ENCODE measurements at places on chromosomes 13 and 19. TPM values are rescaled to one million over a fixed set of nuclear protein-coding genes. Genes with fewer than 3 reads are reported as not detected.

The LGI4 gene
- 17.9 TPM for total RNA-seq

The ZNF556 gene
- not detected for total RNA-seq

The OR7C1 gene
- total RNA-seq: not detected

The GFY gene
- not detected for total RNA-seq

The CLIP3 gene
- total RNA-seq: 7.2 TPM

The NPAS1 gene
- total RNA-seq: 1.2 TPM

The ZNF8 gene
- 4.4 TPM for total RNA-seq

The ZNF541 gene
- 0.21 TPM for total RNA-seq

Data from left cardiac atrium (tissue), 4 donors.